ELR (cell line): ENCODE measurements at places on chromosomes 6 and 20.

GRCh38 chr6:14789996-14790395 is 455.9 kb upstream of the JARID2 start:
- DNase-seq = no peak

DNA sequence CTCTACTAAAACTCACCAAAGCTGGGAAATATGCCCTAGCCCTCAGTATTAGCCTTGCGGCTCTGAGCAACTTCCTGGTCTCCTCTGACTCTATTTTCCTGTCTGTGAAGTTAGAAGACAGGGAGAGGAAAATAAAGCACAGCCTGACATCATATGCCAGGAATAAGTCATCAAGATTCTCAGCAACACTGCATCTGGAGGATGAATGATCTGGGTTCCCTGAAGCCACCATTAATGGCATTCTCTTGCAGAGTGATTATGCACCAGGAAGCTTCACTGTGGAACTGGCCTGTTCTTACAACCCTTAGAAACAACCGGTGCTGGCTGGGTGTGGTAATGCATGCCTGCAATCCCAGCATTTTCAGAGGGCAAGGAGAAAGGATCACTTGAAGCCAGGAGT is 12.4 kb downstream of the ADGRF5 start:
- peak; percentile 3 for DNase-seq

- no peak for DNase-seq
Observed at GRCh38 chr20:43723735-43724134, 3.1 kb downstream of the GTSF1L start.

- peak; percentile 99 for DNase-seq
Observed at GRCh38 chr6:16766043-16766536, 4.8 kb upstream of the ATXN1 start.

- peak; percentile 40 for DNase-seq
Observed at GRCh38 chr6:135182071-135183001, 1.2 kb downstream of the MYB start.

DNA sequence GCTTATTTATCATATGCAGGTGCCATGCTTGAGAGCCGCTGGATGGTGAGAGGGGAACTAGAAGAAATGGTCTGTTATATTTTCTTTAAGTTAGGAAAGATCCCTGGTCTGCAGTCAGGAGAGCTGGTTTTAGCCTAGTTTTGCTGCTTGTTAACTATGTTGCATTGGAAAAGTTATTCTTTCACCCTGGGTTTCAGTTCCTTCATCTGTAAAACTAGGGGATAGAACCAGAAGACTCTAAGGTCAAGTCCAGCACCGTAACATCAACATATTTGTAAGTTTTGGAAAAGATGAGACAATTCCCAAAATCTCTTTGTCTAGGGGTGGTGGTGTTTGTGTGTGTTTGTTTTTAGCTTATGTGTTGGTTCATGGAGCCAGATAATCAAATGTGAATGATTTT is 304.0 kb downstream of the QKI start:
- DNase-seq = no peak

DNA sequence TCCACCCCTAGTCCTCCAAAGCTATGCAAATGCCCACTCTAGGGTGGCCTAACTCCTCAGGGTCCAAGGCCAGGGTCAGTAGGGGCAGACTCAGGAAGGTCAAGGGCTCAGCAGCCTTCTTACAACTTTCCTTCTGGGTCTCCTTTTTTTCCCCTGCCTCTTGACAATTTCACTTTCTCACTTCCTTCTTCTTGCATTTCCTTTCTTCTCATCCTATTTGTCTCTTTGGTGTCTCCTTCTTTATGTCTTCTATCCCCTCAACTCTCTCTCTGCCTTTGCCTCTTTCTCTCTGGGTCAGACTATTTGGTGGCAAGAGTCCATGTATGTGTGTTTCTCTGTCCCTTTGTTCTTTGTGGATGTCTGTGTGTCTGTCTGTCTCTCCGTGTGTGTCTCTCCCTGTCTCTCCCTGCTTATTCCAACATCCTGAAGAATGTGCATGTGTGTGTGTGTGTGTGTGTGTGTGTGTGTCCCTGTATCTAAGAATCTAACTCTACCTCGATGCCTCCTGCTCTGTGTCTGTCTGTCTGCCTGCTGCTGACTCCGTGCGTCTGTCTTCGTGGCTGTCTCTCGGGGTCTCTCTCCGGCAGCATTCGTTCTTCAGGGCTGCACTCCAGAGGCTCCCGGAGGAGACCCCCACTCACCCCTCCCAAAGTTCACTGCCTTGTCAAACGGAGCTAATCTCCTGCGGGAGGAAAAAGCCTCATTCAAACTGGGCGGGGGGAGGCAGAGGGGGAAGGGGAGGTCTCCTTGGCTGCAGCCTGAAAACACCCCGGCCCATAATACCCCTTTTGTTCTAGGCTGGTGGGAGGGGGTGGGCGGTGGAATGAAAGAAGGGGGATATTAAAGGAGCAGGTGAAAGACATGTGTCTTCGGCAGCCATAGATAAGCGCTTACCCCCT is 51.7 kb upstream of the FOXP4 start:
- no peak for DNase-seq

DNA sequence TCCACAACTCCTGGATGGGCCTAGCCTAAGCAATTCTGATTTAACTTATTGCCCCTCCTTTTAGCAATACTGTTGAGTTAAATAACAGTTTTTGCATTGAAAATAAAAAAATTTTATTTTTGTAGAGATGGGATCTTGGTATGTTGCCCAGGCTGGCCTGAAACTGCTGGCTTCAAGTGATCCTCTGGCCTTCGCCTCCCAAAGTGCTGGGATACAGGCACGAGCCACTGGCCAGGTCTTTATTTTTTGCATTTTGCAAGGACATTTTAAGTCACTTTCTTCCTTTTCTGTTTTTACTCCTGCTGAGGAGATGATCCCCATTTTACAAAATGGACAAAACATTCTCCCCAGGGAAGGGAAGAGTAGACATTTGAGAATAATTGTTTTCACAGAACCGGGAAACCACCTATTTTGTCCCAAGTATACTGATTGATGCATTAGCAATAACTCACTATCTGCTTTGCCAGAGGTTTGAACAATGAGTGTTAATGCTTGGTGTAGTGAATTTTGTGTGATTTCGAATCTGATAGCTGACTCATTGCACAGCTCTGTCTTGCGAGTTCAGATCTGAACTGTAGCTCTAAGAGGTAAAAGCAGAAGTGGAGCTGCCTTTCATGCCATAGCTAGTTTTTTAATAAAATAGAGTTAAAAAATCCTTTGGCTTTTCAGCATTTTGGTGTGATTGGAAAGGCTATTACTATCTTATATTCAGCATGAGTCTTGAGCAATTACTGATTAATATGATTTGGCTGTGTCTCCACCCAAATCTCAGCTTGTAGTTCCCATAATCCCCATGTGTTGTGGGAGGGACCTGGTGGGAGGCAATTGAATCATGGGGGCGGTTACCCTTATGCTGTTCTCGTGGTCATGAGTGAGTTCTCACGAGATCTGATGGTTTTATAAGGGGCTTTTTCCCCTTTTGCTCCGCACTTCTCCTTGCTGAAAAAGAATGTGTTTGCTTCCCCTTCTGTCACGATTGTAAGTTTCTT is 20.9 kb downstream of the IGF2R start:
- DNase-seq = peak; percentile 81

DNA sequence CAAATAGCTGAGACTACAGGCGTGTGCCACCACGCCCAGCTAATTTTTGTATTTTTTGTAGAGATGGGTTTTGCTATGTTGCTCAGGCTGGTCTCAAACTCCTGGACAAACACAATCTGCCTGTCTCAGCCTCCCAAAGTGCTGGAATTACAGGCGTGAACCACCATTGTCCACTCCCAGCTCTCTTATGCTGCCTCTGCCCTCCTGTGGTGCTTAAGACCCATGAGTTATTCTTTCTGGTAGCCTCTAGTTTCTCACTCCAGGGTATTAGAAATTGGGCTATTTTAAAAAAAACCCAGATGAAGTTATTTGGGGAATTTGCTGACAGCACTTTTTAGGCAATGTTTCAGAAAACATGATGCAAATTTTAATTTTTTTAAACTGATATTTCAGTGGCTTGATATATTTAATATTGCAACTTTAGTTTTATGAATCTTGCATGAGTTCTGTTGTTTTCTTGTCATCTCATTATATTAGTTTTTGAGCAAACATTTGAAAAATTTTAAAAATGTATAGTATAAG is 114.0 kb upstream of the FOXO3 start:
- DNase-seq = no peak
